ENCODE measurements at places on chromosomes 16 and 17.

DNA sequence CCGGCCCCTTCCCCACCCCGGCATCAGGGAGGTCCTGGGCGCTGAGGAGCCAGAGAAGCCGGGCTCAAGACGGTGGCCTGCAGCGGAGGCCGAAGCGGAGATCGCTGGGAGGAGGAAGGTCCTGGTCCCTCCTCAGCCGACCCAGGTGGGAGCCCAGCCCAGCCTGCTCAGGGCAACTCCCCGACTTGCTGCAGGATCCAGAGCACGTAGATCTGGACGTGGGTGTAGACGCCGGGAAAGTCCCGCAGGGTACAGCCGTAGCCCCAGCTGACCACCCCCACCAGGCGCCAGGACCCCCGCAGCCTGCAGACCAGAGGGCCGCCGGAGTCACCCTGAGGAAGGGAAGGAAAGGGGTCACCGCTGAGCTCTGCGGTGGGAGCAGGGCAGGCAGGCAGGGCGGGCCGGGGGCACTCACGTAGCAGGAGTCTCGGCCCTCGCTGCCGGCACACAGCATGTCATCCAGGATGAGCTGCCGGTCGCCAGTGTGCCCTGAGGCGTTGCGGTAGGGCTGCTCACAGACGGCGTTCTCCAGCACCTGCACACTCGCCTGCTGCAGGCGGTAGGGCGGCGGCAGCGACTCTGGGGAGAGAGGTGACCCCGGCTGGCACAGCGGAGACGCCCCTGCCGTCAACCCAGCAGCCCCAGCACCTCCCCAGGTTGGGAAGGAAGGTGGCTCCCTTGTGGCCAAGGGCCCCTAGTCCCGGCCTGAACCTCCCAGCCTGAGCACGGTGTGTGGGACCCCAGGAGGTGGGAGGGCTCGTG is 5.4 kb downstream of the TPSD1 start:
- DNase-seq = no peak

GRCh38 chr17:68775318-68775717 is 174.2 kb upstream of the FAM20A start:
- DNase-seq = no peak

GRCh38 chr17:65173284-65173793 is 36.2 kb downstream of the RGS9 start:
- peak; percentile 89 for DNase-seq

GRCh38 chr17:55527540-55528118 is 16.4 kb upstream of the SMIM36 start:
- DNase-seq = no peak

- no peak for DNase-seq
These were observed 31.3 kb upstream of the TEKT1 start for GRCh38 chr17:6862825-6863224.

- DNase-seq = no peak
These were observed 31.5 kb downstream of the FA2H start for GRCh38 chr16:74743045-74743667.

GRCh38 chr16:10876799-10877341 is at the start of gene CIITA:
Gene CIITA (plus strand): TSS chr16:10877202. CDS start chr16:10877331, 129 bp downstream.
- DNase-seq = peak; percentile 84

DNA sequence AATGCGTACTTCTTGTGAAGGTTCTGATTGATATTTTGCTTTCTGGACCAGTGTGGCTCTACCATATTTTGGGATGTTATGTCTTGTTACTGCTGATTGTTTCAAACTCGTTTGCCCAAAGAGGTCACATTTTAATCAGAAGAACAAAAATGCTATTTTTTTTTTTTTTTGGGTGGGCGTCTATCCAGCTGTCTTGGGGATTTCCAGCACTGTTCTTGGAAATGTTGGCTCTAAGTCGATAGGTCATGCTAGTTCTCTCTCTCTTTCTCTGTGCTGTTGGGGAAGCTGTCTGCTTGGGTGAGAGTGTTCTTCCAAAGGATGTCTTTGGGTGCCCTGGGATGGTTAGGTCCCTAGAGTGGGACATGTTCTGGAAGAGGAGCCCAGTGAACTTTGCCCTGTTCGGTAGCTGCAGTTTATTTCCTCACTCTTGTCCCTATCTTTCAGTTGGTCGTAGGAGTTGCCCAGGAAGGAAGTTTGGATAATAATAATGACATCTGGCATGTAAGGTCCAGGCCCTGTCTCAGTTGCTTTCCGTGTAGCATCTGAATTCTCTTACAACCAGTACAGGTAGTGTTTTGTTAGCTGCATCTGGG is 2.9 kb downstream of the IRF8 start:
- no peak for DNase-seq

DNA sequence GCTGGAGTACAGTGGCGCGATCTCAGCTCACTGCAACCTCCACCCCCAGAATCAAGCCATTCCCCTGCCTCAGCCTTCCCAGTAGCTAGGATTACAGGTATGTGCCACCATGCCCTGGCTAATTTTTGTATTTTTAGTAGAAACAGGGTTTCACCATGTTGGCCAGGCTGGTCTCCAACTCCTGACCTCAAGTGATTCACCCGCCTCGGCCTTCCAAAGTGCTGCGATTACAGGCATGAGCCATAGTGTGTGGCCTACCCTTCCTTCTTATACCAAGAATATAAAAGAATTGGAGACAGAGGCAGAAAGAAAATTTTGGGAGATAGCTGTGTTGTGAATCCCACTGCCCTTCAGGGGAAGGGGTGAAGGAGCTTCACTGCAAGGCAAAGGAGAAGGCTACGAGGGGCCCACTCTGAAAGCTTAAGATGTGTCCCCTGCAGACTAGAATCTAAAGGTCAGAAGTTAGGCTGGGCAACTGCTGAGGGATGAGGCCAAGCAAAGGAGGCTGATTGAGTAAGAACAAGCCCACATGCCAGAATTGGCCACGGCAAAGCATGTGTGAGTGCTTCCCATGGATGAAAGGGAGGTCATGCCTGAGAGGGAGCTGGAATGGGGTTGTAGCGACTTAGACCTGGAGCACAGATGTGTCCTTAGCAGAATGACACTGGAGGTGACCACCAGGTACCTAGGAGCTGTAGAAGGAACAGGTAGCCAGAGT is 8.4 kb upstream of the CRYBA1 start:
- no peak for DNase-seq

DNA sequence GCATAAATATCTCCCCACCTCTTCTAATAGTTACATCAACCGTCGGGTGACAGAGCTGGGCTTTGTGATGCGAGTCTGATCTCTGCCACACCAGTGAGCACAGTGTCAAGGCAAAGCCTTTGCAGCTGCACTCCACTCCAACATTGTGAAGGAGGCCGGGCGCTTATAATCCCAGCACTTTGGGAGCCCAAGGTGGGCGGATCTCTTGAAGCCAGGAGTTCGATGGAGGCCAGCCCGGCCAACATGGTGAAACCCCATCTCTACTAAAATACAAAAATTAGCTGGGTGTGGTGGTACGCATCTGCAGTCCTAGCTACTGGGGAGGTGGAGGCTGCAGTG is 18.9 kb downstream of the CYB5D2 start:
- DNase-seq = no peak

DNA sequence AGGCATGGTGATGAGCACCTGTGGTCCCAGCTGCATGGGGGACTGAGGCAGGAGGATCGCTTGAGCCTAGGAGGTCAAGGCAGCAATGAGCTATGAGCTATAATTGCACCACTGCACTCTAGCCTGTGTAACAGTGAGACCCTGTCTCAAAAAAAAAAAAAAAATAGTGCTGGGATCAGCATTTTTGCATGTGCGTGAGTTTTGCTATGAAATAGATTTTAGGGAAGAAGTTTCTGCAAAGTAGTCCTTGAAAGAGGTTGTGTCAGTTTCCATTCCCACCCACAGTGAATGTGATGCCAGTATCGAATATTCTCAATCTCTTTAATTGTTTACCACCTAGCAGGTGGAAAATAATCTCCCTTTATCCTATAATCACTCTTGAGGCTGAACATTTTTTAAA is 26.3 kb upstream of the ARHGAP17 start:
- DNase-seq = no peak

- DNase-seq = no peak
These were observed 7.9 kb downstream of the PRSS54 start for GRCh38 chr16:58286769-58287433.

DNA sequence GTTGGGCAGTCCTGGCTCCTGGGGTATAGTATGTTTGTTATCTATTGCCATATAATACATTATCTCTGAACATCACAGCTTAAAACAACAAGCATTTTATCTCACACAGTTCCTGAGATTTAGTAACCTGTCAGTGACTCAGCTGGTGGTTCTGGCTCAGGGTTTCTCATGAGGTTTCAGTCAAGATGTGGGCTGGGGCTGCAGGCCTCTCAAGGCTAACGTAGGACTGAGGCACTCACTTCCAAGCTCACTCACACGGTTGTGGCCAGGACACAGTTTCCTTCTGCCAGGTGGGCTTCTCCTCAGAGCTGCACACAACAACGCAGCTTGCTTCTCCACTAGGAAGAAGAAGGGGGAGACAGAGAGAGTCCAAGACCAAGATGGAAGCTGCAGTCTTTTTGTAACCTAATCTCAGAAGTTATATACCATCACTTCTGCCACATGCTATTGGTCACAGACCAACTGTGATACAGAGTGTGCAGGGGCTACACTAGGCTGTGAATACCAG is 10.3 kb upstream of the MED13 start:
- DNase-seq = no peak

- DNase-seq = peak; percentile 33
These were observed 19.6 kb upstream of the CCL1 start for GRCh38 chr17:34382621-34383124.

- DNase-seq = no peak
These were observed 188.0 kb downstream of the CDH11 start for GRCh38 chr16:64933885-64934284.

DNA sequence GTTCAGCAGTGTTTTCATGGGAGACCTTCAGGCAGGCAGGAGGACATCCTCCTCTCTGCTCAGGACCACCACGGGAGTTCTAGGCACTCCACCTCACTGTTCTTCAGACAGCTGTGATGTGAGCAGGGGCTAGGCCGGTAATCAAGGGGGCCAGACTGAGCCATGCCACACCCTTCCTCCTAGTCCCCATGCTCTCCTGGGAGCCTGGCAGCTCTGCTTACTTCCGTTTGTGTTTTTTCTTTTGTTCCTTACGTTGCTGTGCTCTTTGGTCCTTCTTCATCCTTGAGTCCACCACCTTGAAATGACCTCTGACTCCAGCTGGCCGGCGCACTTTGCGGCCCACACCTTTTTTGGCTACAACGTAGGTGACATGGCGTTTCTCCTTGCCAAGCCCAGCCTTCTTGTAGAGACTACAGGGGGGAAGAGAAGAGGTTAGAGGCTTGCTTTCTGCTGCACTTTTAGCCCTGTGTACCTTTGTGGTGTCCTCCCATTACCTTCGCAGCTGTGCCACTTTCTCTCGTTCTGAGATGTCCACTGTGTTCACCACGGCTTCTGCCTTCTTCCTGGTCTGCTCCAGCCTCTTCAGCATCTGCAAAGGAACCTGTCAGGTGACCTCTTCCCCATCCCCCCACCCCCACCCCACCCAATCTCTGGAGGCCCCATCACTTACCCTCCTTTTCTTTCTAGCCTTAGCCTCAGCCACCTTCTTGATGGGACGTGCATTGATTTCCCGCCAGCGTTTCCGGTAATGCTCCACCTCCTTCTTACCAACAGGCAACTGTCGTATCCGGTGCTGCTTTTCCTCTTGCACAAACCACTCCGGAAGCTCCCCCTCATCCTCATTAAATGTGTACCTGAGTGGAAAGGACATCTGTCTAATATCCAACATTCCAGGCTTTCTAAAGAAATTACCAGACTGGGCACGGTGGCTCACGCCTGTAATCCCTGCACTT is 7.4 kb upstream of the PSMC5 start:
- no peak for DNase-seq

- no peak for DNase-seq
These were observed 9.8 kb downstream of the NTHL1 start for GRCh38 chr16:2037647-2038381.

DNA sequence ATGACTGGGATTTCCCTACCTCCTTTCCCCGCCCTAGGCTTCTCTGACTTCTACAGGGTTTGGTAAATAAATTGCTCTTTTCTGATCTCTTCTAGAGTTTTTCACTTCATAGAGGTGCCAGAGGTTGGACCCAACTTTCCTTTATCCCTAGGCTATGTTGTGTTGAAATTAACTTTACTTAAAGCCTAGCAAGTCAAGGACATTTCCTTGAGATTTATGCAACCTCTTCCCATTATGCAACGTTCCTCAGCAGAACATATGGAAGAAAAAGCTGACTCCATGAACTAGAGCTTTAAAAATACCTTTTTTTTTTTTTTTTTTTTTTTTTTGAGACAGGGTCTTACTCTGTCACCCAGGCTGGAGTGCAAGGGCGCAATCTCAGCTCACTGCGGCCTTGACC is 15.5 kb downstream of the MPO start:
- no peak for DNase-seq

GRCh38 chr17:75011401-75012095 is 922 bp upstream of the MRPL58 start:
- DNase-seq = no peak

GRCh38 chr16:75929046-75929445 is 202.8 kb upstream of the CPHXL start:
- DNase-seq = no peak

DNA sequence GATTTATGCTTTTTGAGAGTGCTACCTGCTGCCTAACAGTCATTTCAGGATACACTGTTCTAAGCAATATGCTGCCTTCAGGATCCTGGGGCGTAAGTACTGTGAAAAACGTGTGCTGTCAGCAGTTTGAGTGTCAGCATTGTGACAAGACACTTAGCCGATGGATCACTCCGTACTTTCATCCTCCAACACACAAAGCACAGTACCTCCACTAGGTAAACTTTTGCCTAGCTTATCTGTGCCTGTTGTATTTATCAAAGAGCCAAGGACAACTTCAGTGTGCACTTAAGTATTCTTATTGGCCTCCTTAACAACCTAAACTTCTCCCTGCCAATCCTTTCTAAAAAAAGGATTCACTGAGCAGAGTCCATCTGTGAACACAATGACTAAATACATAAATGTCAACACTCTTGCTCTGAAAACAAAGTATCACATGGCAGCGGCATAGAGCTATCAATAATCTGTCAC is 33.8 kb upstream of the PHLPP2 start:
- DNase-seq = no peak

DNA sequence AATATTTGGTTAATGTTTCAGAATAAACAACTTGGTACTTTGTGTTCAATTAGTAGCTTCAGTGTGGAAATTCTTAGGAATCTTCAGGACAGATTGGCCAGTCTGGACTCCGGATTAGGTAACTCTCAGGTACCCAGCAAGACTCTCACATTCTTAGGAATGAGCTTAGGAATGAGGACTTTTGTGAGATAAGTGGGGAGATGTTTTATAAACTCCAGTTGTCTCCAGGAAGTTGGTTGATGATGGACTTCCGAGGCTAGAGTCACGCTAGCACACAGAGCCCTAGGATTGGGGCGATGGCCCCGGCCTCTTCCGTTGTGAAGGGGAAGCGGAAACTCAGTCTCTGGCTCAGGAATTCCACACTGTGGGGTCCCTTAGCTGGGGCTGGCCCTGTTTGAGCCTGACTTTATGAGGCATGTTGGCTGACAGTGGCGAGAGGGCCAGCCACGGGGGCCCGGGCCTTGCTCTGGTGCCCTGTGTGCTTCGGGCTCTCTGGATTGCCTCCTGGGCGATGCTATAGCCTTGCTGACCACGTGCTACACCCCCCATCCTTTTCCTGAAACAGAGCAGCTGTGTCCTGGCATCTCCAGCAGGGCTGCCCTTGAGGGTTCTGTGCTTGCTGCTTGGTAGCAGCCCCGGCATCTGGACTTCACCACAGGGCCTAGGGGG is 32.4 kb downstream of the RAB11FIP3 start:
- DNase-seq = no peak

GRCh38 chr16:1560153-1560552 is 26.7 kb downstream of the TMEM204 start:
- DNase-seq = no peak

GRCh38 chr17:55219934-55220333 is 44.8 kb upstream of the HLF start:
- DNase-seq = no peak
